ENCODE measurements at places on chromosomes 7 and 10.

GRCh38 chr7:21617916-21618390 lies 75.1 kb downstream of the DNAH11 start:
- no peak for DNase-seq

- DNase-seq, result no peak
Measured at GRCh38 chr10:124081547-124082140, 11.8 kb downstream of the CHST15 start.

DNA sequence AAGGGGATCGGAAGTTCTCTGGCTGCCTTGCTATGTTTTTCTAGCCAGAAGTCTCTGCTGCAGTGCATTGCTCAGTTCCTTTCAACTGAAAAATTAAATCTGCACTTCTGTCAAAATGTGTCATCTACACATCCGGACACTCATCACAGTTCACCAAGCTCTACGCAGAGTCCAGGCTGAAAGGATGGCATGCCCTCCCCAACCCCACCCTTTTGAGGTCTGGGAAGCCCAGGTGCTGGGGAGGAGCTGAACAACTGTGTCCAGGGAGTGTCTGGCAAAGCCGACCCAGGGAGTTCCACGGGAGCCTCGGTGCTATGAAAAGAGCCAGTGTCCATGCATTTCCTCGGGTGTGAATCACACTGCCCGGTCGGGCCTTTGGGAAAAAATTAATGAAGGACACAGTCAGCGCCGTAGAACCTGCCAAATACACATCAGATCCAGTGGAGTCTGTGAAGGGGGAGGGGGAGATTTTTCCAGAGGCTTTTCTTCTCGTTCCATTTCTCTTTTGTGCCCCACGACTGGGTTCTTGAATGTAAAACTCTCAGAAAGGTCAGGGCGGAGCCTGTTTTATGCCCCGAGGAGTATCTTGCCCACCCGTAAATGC lies 757 bp upstream of the PALS2 start:
- peak; percentile 33 for DNase-seq

GRCh38 chr7:25857376-25858067 lies 294.5 kb upstream of the NFE2L3 start:
- no peak for DNase-seq

DNA sequence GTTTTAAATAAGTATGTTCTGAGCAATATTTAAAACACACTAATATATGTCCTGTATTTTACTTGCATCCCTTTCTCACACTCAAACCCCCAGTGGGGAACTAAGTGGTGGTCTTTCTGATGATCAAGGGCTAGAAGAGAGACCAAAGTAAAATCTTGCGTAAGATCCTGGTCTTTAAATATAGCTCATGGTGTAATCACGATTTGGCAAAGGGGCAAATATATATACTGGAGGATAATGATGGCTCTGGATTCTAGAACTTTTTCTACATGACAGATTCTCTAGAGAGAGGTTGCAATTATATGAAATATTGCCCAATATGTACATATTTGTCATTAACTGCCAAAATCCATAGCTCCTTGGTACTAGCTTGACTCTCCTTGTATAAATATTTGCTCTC lies 438.3 kb downstream of the NXPH1 start:
- DNase-seq, result no peak

DNA sequence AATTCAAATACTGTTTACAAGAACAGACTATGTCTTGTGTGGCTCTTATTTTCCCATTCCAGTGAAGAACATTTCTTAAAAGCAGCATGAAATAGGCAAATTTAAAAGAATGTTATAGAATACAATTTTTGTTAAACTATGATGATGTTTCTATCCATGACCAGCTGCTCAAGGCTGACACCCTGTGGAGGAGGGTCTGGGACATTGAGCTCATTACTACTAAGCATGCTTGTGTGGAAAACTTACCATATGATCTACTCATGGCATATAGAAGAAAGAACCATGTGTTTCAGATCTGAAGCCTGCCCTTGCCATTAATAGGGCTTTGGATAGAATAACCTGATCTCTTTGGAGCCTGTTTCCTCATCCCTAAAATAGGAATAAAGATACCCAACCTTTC lies 125.0 kb downstream of the FOXP2 start:
- DNase-seq, result no peak
